Dermis microvascular lymphatic vessel endothelial cell (primary cell): ENCODE measurements at places on chromosomes 16 and 17. TPM values are rescaled to one million over a fixed set of nuclear protein-coding genes. Genes with fewer than 3 reads are reported as not detected.
A peak's percentile ranks its signal among the peaks of the same experiment; 100 is the strongest.

DNA sequence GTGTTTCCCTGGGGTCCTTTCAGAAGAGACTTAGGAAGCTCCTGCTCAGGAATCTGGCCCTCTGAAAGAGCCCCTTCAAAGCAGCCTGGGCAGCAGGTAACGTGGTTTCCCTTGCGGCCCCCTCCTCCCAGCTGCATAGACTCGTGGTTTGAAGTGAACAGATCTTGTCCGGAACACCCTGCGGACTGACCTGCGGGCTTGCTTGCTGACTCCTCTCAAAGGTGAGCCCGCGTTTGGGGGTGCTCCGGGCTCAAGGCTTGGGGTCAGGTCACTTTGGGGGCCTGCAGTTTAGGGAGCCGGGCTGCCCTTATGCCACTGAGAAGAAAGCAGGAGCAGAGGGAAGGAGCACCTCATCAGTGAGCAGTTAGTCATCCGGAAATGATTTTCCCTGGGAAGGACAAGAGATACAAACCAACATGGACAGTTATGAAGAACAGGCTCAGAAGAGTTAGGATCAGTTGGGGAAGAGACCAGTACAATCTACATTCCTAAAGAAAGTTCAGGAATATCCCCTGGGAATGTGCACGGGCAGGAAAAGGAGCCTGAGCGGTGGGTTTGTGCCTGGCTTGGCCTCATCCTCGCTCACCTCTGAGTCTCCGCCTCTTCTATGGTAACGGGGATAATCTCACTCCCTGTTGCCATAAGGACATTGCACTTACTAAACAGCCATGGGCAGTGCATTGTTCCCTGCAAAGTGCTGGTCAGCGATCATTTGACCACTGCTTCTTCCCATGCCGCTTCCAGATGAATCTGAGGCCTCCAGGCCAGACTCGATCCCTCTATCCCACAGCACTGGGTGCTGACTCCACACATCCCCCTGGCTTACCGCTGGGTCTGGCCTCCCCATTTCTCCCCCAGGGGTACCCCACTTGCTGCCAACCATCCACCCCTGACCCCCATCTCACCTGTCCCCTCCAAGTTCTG, 10.0 kb downstream of the LDHD start:
- DNase-seq: no peak

GRCh38 chr17:44604768-44605485, 47.6 kb downstream of the FZD2 start:
- DNase-seq: no peak

DNA sequence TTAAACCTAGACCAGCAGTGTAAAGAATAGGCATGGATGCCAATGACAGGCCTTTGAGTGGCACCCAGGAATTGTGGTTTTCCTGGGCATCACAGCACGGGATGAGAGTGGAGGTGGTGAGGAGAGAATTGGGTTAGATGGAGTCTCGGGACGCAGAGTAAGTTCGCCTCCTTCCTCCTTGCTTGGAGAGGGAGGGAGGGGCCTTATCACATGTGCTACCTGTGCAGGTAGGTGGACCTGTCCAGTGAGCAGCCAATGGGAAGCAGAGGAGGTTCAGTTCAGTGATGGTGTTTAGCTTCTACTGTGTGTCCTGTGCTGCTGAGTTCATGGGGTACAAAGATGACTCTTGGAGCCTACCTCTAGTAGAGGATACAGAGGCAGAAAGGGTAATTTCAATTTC, 14.9 kb downstream of the YPEL2 start:
- DNase-seq: no peak

- DNase-seq: no peak
These were observed 2.1 kb downstream of the SOX9 start for GRCh38 chr17:72122765-72123529.

DNA sequence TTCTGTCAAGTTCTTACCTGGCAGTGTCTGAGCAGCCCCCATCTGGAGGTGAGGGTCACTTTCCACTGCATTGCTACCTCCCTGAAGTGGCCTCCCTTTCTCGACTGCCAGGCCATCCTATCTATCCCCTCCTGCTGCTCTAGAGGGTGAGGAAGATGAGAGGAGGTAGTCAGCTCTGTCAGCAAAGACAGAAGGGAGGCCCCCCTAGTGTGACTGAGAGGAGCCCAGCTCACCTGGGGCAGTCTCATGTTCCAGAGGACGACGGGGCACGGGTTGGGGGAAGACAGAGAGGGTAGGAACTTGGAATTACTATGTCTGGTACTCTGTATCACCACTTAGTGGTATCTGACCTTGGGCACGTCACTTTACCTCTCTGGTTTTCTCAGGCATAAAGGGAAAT, 22.0 kb downstream of the MYO19 start:
- no peak for DNase-seq

DNA sequence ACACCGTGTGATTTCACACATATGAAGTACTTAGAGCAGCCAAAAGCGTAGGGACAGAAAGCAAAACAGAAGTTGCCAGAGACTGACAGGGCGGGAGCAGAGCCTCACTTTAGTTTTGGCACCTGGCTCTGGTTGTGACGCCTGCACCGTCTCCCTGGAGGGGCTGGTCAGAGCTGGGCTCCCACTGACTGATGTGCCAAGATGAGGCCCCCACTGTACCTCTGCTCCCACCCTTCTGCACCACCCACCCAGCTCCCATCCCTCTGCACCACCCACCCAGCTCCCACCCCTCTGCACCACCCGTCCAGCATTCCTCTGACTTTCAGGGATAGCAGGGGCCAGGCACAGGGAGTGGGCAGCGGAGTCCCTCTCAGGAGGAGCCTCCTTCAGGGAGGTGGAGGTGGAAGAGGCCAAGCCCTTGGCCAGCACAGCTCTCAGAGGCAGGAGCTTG, 3.2 kb upstream of the PRSS21 start:
- no peak for DNase-seq

- no peak for DNase-seq
These were observed at the start of gene SKA2 for GRCh38 chr17:59154721-59155438. Gene SKA2, minus strand, starts transcription at chr17:59155186. Its CDS starts 23 bp downstream, at chr17:59155163.

DNA sequence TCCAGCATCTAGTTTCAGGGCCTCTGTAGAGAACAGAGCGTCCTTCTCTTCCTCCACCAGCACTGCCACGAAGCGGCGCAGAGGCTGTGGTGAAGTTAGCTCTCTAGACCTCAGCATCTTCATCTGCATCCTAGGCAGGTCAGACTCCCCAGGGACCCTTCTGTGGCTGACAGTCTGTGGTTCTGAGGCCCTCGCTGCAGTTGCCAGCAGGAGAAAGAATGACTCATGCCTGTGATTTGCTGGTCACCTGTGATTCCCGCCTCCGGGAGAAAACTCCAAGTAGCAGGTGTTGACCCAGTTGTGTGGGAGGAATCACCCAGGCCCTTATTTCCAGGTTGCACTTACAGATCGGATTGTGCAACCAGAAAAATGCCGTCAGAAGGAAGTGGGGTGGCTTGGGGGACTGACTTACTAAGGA, 117.3 kb upstream of the CACNG5 start:
- no peak for DNase-seq

- peak; percentile 78 for DNase-seq
These were observed 30.9 kb downstream of the DCAKD start for GRCh38 chr17:45020354-45021138.

DNA sequence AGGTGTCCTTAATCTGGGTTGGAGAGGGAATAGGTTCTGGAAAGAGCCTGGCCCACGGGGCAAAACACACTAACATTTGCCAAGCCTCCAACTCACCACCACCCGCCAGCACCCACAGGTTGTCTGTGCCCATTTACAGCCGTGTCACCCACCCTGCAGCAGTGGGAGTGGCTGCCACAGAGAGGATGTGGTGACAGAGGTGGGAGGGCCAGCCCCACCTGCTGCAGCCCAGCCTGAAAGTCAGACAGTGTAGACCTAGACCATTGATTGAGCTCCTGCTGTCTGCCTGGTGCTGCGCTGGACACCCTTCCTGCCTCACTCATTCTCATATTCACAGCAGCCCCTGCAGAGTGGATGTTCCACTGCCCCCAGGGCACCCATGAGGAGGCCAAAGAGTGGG, 44.7 kb downstream of the IL21R start:
- DNase-seq: no peak

GRCh38 chr17:492022-492413, 139.4 kb upstream of the RPH3AL start:
- no peak for DNase-seq

DNA sequence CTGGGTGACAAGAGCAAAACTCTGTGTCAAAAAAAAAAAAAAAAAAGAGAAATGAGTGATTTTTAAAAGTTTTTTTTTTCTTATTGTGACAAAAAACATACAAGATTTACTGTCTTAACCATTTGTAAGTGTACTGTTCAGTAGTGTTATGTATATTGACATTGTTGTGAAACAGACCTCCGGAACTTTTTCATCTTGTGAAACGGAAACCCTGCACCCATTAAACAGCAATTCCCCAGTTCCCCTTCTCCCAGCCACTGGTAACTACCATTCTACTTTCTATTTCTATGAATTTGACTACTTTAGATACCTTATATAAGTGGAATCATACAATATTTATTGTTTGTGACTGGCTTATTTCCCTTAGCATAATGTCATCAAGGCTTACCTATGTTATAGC, 18.7 kb downstream of the DUS2 start:
- no peak for DNase-seq

GRCh38 chr17:62180772-62181171, 115.7 kb upstream of the MED13 start:
- no peak for DNase-seq

DNA sequence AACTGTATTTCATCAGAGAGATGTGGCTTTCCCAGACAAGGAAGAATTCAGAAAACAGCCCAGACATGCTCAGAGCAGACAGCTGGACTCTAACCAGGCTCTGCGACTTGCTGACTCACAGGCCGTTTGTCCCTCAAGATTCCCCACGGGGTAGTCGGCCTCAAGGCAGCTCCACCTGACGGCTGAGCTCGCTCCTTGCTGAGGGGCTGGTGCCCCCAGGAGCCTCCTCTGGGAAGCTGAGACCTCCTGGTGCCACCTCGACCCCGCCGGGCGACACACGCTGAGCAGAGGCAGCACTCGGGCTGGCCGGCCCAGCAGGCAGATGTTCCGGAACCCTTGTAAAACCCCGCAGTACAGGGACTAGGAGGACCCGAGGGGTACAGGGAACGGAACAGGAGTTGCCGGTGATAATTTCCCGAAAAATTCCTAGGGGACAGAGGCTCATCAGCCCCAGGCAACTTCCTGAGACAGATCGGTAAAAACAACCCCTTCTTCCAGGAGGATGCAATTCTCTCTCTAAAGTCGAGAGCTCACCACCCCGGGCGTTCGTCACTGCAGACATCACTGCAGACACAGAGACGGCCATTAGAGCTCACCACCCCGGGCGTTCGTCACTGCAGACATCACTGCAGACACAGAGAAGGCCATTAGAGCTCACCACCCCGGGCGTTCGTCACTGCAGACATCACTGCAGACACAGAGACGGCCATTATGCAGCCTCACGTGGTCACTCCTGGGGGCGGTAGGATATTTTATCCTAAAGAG, 19.9 kb downstream of the RPH3AL start:
- DNase-seq: no peak

DNA sequence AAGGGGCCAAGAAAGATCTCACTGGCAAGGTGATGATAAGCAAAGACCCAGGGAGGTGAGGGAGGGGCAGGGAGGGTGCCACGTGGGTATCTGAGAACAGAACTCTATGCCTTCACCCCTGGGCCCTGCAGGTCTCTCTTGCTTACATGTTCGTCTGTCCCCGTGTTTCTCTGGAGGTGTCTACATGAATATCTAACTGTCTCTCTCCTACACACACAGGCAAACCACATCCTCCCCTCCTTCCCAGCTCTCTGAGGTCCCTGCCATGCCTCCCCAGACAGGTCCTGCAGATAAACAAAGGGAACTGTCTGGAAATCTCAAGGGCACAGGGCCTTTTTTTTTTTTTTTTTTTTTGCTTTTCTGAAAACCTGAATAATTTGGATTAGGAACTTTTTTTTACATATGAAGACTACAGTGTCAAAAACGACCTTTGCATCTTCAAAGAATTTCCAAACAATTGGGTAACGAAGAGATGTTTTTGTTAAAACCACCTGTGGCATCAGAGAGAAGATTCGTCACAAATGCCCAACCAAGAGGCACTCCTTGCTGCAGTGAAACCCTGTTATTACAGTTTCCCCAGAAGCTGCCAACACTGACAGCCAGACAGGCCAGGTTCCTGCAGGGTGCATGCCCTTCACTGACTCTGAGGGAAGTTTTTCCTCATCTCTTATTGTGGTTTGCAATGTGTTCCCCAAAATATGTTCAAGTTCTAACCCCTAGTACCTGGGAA, 17.8 kb downstream of the PLLP start:
- DNase-seq: no peak

DNA sequence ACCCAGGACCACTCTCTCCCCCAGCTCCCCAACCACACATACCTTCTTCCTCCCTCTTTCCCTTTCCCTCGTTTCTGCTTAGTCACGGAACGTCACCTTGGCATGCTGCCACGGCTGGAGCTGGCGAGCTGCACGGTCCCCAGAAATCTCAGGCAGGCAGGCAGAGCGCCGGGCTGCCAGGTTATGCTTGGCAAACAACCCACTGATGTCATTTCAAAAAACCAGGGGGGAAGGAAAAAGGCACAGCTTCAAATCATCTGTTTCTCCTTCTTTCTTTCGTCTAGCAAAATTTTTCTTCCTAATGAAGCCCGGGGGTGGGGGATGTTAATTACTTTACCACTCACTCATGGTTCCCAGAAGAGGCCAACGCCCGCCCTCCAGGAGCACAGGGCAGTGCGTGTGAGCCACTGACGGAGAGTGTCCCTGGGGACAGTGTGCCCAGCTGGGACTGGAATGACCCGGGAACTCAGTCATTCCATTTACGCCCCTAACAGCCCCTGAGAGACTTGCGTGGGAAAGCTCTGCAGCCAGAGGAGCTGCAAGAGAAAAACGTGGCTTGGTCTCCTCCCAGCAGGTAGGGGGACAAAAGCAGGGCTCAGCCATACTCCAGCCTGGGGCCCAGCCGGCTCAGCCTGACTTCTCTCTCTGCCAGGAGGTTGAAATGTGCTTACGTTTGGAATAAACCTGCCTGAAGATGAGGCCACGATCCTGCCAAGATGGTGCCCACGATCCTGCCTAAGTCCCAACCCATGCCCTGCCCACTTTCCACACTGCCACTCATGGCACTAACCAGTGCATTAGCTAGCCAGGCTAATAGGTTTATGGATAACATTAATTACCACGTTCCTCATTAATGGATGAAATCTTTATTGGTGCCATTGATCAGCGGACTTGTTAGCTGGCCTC, 198.9 kb downstream of the ZFHX3 start:
- DNase-seq: peak; percentile 90

The MPP2 gene
- total RNA-seq: 0.13 TPM in 2 replicates

The KRT33A gene
- not detected in 2 replicates for total RNA-seq

The SUZ12 gene
- total RNA-seq: 15.8 and 16.7 TPM in 2 replicates

The ELMO3 gene
- total RNA-seq: 0.64 and 1.0 TPM in 2 replicates

The TBC1D3D gene
- total RNA-seq: 0.13 TPM in 1 of 2 replicates, not detected in the other

The CTRL gene
- 0.25 and 0.26 TPM in 2 replicates for total RNA-seq

The TMEM220 gene
- 1.9 and 2.3 TPM in 2 replicates for total RNA-seq

The NFATC3 gene
- 15.7 and 24.9 TPM in 2 replicates for total RNA-seq

The CHD3 gene
- total RNA-seq: 57.8 and 60.2 TPM in 2 replicates

The KRTAP3-1 gene
- total RNA-seq: not detected in 2 replicates
